ENCODE measurements at places on chromosomes 3 and 15.

- DNase-seq = peak; percentile 83
These were observed 9.2 kb upstream of the MME start for GRCh38 chr3:155070932-155071387.

DNA sequence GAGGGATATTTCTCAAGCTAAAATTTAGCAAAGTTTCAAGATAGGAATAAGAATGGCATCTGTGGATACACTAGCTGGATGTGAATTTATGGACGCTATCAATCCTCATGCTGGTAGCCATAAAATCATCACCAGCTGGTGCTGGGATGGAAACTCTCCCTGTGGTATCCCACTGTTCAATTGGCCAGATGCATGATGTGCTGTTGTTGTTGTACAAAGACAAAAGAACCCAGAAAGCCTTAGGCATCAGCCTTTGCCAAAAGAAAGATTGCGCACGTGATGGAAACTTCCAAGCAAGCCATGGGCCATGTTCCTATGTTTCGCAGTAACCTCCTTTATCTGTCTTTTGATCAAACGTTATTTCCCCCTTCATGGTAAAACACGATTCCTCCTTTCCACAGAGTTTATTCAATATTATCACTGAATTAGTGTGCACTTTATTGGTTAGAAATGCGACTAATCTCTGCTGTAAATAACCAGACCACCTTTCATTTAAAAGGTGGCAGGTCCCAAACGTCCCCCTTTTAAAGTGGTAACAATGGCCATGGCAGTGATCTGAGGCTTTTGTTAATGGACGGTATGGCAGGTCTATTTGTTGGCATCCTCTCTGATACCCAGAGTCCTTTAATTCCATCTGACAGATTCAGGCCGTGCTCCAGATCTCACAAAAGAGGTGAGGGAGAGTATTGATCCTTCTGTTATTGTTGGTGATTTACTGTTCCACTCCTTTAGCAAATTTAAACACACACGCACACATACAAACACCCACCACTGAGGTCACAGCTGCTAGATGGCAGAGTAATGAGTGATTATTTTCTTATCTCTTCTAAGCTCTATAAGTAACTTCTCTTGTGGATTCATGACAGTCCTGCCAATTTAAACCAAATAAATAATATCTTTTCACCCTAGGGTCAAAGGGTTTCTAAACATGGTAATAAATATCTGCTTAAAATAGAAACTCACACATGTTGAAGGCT is 291.2 kb upstream of the KCNMB2 start:
- DNase-seq = no peak

GRCh38 chr3:47427866-47428265 is 47.0 kb downstream of the PTPN23 start:
- no peak for DNase-seq

GRCh38 chr3:115021061-115021460 is 126.0 kb downstream of the ZBTB20 start:
- DNase-seq = no peak

Data from M059J (cell line).